ENCODE measurements at places on chromosomes 5 and 9.
A peak's percentile ranks its signal among the peaks of the same experiment; 100 is the strongest.

- no peak for DNase-seq
These were observed 226.9 kb downstream of the CACNA1B start for GRCh38 chr9:138104251-138105122.

DNA sequence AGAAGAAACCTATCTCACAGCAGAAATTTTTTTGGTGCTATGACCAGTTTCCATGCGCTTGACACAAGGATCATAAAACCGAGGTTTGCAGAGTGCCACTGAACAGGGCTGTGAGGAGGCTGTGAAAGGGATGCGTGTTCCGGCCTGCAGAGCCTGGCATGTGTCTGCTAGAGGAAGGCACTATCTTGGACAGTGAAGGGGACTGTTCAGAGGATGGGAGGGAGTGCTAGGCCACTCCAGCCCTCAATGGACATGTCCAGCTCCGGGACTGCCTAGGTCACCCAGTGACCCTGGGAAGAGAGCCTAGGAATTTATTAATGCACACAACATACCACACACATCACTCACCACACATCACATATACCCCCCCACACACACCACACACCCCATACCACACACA, 275.9 kb downstream of the GADD45G start:
- DNase-seq: no peak

DNA sequence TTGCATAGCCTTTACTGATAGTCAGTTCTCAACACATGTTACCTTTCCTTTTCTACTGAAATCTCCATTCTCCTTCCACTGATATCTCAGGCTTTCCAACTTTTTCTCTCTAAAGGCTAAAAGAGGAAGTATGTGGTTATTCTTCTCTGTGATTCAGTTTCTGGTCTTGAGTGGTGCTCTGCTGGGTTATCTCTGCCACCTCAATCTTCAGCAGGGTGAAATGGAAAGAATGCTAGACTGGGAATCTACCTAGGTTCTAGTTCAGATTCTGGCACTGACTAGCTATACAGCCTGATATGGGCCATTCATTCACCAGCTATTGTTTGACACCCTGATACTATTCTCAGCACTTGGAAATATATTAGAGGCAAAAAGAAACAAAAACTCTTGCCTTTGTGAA, 124.9 kb upstream of the GRIA1 start:
- no peak for DNase-seq

DNA sequence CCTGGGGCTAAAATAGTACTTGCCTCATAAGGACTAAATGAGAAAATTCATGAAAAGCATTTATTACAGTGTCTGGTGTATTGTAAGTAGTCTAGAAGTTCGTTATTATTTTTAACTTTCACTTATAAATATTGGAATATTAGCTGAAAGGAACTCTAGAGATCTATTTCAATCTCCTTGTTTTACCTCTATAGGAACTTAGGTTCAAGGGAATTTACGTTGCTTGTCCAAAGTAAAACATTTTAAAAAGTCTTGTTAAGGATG, 55.5 kb downstream of the GARNL3 start:
- no peak for DNase-seq

DNA sequence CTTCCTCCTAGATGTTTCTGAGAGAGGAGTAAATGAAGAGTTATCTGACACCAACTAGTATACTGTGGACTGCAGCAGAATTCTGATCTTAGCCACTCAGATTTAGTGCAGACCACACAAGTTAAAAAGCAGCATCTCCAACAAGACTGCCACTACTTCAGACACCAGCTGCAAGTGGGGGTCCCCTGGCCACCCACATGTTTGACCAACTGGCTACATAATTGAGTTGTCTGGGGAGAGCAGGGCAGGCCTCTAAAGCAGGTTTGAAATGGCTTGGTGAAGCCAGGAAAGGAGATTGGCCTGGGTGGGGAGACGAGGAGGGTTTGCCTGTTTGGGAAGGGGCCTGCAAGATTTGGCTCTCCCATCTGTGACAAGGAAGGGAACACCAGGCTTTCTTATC, 40.5 kb upstream of the FAM81B start:
- DNase-seq: no peak

DNA sequence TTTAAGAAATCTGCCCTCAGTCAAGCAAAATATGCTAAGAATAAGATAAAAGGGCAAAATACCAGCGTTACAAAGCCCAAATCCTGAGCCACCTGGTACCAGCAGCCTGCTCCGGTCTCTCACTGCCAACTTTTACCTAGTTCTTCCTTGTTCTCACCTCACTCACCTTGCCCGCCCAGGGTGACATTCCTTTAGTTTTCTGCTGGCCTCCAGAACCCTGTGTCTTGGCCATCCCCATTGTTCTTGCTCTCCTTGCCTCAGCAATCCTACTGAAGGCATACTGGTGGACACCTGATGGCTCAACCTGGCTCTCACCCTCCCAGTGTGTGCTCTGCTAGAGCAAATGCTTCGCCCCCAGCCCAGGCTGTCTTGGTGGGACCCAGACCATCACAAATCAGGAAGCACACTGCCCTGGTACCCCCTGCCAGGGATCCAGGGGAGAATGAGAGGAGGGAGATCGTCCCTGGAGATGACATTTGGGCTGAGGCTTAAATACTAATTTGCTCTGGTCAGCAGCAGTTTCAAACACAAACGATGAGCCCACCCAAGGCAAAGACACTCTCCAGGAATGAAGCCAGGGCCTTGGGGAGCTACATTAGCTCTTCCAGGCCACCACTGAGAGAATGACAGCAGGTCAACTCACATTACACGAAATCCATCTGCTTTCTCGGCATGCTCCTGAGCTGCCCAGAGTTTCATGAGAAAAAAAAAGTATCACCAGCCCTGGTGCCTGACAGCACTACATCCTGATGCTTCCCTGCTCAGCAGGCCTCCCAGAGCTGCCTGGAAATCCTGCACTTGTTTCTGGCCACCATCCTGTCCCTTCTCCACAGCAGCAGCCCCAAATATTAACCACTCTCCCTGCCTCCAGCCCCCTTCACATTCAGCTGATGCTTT, 12.2 kb upstream of the SEPTIN8 start:
- DNase-seq: no peak

DNA sequence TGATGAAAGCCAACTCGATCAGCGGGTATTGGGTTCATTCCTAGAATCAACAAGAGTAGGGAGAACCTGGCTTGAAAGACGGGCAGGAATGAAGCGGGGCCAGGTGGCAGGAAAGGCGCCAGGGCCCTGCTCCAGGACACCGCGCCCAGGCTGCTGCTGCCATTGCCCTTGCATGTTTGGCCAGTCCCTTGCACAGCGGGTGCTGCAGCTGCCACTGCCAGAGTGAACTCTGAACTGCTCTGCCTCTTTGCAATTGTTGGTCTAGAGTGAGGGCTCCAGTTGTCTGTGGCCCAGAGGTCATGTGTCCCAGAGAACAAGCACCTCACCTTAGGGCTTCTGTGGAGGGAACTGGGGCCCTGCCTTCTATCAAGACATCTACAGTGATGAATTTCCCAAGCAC, 24.0 kb upstream of the CARTPT start:
- DNase-seq: no peak

DNA sequence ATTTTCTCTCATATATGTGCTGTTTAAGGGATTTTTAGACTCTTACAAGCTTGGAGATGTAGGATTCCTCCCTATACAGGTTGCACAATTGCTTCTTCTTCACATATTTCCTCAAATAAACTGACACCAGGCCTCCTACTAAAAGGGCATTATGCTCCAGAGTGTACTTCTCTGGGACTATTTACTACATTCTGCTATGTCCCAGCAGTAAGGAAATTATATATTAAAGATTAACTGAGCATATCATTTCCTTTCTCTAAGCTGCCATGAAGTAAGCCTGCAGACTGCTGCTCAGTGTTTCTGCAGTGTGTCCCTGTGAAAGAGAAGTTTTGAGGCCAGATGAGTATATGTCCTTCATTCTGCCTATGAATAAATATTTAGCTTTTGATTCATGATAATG, 356.9 kb upstream of the NUDT12 start:
- no peak for DNase-seq

DNA sequence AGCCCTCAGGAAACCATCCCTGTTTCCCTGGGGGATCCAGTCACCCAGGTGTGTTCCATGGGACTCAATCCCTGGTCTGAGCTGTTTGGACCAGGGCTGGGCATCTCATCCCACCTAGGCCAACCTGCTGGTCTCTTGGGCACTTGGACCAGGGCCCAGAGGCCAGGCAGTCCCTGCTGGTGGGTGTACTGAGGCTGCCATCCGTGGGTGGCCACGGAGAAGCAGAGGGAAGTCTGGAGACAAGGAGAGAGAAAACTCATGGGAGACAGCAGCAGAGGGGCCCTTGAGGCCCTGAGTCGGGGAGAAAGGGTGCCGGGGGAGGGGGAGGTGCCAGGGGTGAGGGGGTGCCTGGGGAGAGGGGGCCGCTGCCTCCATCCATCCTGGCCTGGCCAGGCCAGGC, 247.8 kb downstream of the PBX3 start:
- no peak for DNase-seq

DNA sequence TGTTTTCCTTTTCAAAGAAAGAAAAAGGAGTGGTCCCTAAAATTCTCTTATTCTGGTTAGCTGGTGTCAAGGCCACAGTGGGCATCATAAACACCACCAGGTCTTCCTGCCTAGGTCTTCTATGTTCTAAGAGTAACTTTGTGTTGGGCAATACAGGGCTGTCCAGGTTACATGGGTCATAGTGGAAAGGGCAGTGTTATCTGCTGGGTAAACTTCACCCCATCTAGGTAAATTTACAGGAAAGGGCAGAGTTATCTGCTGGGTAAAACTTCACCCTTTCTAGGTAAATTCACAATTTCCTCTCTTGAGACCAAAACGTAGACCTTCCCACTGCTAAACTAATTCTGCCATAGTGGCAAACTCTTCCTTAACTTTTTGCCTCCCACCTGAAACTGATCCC, 18.9 kb upstream of the JAKMIP2 start:
- DNase-seq: no peak

DNA sequence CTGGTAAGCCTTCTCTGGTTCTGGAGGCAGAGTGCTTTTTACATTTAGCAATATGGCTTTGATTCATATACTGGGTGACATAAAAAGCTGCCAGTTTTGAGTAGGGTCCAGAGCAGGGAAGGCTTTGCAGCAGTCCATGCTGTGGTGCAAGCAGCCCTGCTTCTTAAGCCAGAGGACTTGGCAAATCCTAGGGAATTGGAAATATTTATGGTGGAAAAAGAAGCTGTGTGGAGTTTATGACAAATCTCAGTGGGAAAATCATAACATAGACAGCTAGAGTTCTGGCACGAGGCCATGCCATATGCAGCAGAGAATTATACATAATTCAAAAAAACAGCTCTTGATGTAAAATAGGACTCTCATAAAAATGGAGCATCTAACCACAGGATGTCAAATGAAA, 536.4 kb downstream of the RASEF start:
- DNase-seq: no peak

GRCh38 chr9:130480673-130481072, 35.9 kb downstream of the ASS1 start:
- DNase-seq: peak; percentile 79

- DNase-seq: no peak
These were observed 458.5 kb downstream of the TLR4 start for GRCh38 chr9:118162716-118163115.

GRCh38 chr9:134191455-134192209, 27.3 kb upstream of the RNU6ATAC start:
- DNase-seq: peak; percentile 2

GRCh38 chr5:93723005-93723404, 18.4 kb downstream of the POU5F2 start:
- no peak for DNase-seq

DNA sequence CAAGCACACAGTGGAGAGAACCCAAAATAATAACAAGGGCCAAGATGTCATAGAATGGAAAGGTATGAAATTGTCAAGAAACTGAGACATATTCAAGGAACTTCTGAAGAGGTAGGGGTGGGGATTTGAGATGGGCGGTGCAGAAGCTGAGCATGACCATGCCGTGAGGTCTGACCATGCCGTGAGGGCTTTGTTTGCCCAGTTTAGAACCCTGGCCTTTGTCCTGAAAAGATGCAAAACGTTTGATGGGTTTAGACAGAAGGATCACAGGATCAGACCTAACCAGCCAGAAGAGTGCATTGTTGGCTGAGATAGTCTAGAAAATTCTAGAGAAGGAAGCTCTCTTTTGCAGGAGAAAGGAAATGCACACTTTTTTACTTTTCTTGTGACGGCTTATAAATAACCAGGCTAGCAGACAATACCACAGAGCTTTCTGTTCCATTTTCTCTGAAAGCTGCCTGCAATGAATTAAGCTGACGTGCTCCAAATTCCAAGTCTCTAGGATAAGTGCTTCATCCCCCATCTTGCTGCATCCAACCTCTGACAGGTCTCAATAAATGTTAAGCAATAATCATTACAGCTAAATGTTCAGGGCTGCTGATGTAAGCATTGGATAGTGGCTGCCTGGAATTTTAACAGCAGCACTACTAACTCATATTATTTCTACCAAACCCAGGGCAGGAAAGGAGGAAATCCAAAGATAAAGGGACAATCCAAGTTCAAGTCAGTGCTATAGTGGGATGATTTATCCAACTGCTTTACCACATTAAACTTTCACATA, 110.9 kb upstream of the IL6ST start:
- DNase-seq: no peak

DNA sequence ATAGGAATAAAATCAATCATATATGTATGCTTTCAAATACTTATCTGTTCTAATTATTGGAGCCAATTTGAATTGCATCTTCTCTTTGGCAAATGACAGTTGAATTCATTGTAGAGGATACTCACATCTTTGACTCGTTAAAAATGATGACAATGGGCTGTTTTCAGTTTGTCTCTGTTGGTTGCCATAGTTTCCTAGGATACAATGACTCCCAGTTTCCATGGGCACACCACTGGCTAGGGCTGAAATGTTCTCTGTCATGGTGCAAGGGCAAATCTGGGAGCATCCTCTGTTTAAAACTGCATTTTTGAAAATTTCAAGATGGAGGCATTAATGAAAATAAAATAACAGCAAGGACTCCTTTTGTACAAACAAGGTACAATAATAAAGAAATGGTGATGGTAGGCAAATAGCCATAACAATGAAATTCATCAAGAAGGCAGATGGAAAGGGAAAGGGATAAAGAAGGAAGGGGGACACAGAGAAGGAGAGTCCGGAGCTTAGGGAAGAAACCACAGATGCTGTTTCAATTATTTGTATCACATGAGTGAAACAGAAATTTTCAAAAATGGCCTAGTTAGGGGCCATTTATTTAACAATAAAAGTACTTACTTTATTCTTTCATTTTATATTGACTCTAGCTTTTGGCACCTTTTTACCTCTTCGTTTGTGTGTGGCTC, 378.8 kb upstream of the SEMA6A start:
- no peak for DNase-seq

- no peak for DNase-seq
These were observed 290.6 kb downstream of the AOPEP start for GRCh38 chr9:95017062-95017461.

DNA sequence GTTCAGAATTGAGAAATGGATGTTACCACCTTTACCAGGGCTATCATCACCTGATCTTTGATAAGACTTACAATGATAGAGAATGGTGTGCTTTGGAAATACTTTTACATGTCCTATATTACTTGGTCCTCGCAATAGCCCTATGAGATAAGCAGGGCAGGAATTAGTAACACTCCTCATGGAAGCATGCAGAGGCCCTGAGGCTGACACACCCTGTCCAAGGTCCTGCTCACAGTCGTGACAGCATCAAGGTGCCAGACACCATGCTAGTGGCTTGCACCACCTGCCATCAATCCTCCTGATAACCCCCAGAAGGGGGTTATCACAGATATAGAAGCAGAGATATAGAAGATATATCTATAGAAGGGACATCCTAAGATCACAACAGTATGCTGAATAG, 216.8 kb upstream of the TBC1D2 start:
- DNase-seq: no peak

GRCh38 chr9:125701351-125701750, 5.7 kb downstream of the MAPKAP1 start:
- no peak for DNase-seq
